ENCODE measurements at places on chromosomes 1 and 21. TPM values are rescaled to one million over a fixed set of nuclear protein-coding genes. Genes with fewer than 3 reads are reported as not detected.

Gene ATXN7L2
- 5.5 TPM for total RNA-seq

Gene PDE4DIP
- total RNA-seq, result 317 TPM

Gene FAM89A
- 12.0 TPM for total RNA-seq

Gene GLIS1
- total RNA-seq, result 0.23 TPM

Gene HP1BP3
- total RNA-seq, result 334 TPM

Gene RIMKLA
- total RNA-seq, result 25.4 TPM

Gene FLVCR1
- 38.8 TPM for total RNA-seq

Gene OR2AK2
- 2.1 TPM for total RNA-seq

Gene IL23R
- total RNA-seq, result not detected

Gene PSMA5
- 42.9 TPM for total RNA-seq

Gene KCNJ9
- total RNA-seq, result 18.5 TPM

Gene CD55
- total RNA-seq, result 10.4 TPM

Gene CRB1
- total RNA-seq, result 39.7 TPM

Gene CCDC190
- total RNA-seq, result 1.2 TPM

Gene CHD5
- total RNA-seq, result 64.1 TPM

Gene S100A16
- total RNA-seq, result 48.0 TPM

Gene DNAI4
- total RNA-seq, result 81.0 TPM

Gene LDLRAD1
- not detected for total RNA-seq

Gene HES3
- total RNA-seq, result not detected

Gene KDM1A
- 182 TPM for total RNA-seq

Gene SLC16A4
- total RNA-seq, result 5.8 TPM

Gene TRNP1
- total RNA-seq, result 23.3 TPM

Gene PPIH
- total RNA-seq, result 20.1 TPM

Gene ODR4
- 52.1 TPM for total RNA-seq

Gene C1orf21
- total RNA-seq, result 25.8 TPM
